ENCODE measurements at places on chromosomes 7 and 10.

DNA sequence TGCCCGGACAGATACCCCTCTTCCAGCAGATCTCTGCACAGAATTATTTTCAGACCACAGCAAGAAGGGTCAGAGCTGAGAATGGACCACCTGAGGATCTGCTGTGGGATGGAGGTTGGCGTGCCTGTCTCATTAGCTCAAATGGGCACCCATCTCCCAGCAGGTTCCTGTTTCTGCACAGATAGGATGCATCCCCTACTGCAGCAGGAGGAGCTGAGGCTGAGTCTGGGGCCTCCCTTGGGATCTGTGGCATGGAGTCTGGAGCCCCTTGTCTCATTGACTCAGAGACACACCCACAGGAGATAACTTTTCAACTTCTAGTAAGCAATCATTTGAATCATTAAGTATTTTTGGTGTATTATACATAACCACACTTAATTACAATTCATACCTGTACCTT, 212.7 kb downstream of the ADK start:
- DNase-seq: no peak

GRCh38 chr7:114527589-114527988, 113.0 kb downstream of the FOXP2 start:
- DNase-seq: no peak

DNA sequence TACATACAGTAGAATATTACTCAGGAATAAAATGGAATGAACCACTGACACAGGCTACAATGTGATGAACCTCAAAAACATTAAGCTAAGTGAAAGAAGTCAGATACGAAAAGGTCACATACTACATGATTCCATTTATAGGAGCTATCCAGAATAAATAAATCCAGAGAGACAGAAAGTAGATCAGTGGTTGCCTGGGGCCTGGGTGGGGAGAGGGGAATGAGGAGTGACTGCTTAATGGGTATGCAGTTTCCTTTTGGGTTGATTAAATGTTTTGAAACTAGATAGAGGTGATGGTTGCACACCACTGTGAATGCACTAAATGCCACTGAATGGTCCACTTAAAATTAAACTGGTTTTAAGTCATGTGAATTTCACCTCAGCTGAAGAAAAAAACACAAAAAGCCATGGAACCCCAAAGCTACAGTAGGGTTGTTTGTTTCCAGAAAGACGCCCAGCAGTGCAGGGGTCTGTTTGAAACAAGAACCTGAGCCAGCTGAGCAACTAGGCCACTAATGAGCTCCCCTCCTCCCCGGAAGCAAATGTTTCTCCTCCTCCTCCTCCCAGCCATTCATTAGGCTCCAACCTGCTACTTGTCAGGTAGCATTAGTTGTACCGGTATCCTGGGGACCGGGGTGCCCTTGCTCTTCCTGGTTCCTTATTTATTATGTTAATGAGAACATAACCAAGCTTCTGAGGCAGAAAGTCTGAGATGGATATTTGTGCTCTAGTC, 168.4 kb downstream of the EVX1 start:
- no peak for DNase-seq

DNA sequence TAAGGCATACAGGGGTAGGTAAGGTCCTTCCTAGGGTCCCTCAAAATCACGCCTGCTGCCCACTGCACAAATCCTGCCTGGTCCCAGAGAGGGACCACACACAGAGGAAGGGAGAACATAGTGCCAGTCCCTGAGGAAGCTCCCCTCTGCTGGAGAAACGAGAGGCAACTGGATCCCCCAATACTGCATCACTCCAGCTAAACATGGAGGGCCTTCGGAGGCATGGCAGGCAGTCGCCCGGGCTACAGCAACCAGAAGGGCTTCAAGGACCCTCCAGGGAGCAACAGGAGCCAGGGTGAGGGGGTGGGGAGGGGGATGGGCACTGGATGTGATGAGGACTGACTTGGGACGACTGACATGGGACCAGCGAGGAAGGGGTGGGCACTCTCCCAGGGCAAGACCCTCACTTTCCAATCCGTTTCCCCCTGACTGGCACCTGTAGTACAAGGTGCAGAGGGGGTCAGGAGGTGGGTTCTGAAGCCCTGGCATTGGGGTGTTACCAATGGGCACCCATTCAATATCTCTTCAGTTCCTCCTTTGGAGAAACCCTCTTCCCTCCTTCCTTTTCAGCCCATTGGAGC, 21.7 kb downstream of the DDIT4 start:
- DNase-seq: no peak

DNA sequence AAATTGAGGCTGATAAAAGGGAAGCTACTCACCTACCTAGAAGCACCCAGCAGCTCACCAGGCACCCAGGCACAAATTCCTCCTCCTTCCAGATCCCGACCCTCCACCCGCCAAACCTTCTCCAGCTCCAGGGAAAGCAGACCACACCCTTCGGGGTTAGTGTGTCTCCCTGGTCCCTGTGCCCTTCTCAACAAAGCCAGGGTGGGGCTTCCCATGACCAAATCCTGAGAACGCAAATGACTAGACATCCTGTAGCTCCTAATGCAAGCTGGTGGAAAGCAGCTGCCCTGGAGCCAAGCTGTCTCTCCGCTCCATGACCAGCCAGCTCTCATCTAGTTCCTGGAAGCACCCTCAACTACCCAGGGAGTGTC, 4.4 kb downstream of the TBX20 start:
- DNase-seq: no peak

DNA sequence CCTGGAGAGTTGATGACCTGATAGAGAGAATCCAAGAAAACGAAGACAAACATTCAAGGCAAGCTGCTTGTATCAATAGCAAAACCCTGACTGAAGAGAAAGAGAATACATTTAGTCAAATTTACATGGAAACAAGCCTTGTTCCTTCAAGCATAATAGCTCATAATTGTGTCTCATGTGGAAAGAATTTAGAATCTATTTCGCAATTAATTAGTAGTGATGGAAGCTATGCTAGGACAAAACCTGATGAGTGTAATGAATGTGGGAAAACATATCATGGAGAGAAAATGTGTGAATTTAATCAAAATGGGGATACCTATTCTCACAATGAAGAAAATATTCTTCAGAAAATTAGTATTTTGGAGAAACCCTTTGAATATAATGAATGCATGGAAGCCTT, 18.0 kb downstream of the RBAK start:
- DNase-seq: no peak

GRCh38 chr7:27143023-27143949, at the start of gene HOXA5:
Gene HOXA5 (minus strand): TSS chr7:27143681. CDS start chr7:27143607, 74 bp downstream.
- DNase-seq: no peak

DNA sequence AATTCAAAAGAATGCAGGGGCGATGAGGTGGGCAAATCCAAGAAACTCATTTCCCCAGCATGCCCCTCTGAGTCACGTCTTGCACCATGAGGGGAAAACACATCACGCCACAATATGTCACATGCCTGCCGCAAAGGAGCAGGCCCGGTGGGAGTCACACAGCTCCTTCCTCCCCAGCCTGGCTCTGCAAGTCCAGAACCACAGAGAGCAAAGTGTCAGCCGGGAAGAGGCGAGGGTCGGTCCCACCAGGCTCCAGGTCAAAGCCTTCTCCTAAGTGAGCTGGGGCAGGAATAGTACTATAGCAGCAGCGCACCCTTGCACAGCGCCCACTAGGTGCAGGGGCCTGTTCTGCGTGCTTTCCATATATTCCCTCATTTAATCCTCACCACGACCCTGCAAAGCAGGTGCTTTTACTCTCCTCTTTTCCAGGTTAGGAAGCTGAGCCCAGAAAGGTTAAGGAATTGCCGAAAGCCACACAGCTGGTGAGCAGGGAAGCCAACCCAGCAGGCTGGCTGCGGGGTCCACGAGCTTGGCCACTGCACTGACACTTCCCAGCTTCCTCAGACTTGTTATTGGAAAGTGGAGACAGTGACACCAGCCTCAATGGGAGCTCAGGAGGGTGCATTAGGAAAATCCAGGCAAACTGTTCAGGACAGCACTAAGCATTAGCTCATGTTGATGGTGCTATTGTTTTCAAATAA, 94.0 kb upstream of the ZMIZ1 start:
- DNase-seq: no peak

DNA sequence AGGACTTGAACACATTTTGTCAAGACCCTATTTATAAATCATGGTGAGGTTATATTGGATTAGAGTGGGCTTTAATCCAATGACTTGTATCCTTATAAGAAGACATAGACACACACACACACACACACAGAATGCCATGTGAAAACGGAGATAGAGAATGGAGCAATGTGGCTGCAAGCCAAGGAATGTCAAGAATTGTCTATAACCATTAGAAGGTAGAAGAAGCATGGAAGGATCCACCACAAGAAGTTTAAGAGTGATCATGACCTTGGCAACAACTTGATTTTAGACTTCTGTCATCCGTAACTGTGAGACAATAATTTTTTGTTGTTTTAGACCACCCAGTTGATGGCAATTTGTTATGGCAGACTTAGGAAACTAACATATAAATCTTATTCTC, 514.2 kb downstream of the TFEC start:
- DNase-seq: no peak

GRCh38 chr10:115953281-115953680, 319.7 kb downstream of the GFRA1 start:
- no peak for DNase-seq

- DNase-seq: no peak
Observed at GRCh38 chr7:42389697-42390096, 152.7 kb upstream of the GLI3 start.

Measured in hematopoietic multipotent progenitor cell (in vitro differentiated cells).